ENCODE measurements at places on chromosomes 6 and 20.

- no peak for DNase-seq
Measured at GRCh38 chr6:35468980-35469750, 964 bp downstream of the RPL10A start.

- DNase-seq: no peak
Measured at GRCh38 chr6:140283197-140283596, 908.7 kb upstream of the CITED2 start.

DNA sequence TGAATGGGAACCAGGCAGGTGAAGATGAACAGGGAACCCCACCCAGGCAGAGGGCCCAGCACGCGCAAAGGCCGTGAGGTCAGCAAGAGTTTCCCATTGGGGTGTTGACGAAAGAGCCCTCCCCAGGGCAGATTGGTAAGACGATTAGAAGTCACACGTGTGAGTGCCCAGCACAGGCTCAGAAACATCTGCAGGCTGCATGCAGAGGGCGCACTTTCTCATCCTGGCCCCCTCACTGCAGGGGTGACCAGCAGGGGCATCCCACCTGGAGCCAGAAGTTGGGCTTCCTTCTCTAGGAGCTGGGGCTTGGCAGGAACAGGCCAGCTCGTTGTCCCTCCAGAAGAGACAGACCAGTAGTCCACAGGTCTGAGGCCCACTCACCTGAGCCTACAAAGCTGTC lies 38.4 kb downstream of the VSTM2L start:
- DNase-seq: peak; percentile 27

DNA sequence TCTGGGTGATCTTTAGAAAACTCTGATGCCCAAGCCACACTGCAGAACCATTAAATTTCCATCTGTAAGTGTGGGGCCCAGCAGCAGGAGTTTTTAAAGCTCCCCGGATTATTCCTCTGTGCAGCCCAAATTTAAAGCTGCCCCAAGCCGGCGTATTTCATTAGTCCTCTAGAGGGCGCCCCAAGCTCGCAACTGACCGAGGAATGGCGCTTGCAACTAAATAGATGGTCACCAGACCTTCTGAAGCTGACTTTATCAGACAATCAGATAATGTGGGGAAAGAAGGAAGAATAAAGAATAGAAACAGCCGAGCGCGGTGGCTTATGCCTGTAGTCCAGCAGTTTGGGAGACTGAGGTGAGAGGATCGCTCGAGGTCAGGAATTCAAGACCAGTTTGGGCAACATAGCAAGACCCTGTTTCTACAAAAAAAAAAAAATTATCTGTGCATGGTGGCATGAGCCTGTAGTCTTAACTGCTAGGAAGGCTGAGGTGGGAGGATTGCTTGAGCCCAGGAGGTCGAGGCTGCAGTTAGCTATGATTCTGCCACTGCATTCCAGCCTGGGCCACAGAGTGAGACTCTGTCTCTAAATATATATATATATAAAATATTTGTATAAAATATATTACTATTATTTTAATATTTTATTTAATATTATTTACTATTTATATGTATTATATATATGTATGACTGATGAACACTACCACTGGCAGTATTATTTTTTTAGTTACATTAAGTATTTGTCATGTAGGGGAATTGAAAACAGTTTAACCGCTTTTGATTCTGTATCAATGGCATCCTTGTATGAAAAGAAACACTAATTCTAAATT lies 56.0 kb downstream of the OTOR start:
- no peak for DNase-seq

DNA sequence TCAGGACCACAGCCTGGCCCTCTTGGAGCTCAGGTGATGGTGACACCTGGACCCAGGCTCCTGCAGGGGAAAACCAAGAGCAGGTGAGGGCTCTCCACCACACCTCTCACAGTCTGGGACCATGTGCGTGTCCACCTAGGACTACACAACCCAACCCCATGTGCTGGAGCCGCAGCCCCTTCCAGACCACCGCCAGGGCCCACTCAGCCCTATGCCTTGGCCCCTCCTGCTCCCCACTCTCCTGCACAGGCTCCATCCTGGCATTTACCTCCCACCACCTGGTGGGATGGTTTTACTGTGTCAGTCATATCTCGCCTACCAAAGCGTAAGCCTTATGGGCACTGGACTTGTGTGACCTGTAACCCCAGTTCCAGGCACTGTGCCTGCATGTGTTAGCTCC lies 13.1 kb upstream of the ADAM33 start:
- no peak for DNase-seq

DNA sequence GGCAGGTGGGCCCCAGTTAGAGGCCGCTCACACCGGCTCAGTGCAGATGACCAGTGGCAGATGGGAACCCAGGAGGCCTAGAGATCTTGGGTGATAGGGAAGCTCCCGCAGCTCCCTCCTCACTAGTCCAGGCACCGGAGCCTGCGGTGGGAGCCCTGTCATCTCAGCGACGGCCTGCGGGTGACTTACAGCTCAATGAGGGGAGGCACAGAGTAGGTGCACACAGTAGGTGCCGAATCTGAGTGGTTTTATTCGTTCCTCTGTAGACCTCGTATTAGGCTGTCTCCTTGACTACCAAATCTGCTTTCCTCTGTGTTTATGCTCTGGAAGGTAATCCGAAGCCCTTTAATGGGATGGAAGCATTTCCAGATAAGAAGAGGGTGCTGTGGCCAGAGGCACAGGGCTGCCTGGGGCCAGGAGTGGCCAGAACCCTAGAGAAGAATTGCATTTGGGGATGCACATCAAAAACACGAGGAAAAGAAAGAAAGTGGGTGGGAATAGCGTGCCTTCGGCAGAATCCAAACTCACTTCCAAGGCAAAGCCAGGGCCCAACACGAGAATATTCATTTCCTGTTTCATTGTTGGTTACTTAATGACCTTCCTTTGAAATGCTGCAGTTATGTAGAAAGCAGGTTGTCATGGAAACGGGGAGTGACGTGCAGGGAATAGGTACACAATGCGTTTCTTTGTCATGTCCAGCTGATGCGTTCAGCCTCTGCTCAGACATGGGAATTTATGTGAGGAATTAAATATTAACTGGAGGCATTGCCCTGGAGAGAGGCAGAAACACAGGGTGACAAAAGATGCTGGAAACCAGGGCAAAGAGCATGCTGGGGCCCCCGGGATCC lies 24.7 kb downstream of the MYT1 start:
- DNase-seq: peak; percentile 64

DNA sequence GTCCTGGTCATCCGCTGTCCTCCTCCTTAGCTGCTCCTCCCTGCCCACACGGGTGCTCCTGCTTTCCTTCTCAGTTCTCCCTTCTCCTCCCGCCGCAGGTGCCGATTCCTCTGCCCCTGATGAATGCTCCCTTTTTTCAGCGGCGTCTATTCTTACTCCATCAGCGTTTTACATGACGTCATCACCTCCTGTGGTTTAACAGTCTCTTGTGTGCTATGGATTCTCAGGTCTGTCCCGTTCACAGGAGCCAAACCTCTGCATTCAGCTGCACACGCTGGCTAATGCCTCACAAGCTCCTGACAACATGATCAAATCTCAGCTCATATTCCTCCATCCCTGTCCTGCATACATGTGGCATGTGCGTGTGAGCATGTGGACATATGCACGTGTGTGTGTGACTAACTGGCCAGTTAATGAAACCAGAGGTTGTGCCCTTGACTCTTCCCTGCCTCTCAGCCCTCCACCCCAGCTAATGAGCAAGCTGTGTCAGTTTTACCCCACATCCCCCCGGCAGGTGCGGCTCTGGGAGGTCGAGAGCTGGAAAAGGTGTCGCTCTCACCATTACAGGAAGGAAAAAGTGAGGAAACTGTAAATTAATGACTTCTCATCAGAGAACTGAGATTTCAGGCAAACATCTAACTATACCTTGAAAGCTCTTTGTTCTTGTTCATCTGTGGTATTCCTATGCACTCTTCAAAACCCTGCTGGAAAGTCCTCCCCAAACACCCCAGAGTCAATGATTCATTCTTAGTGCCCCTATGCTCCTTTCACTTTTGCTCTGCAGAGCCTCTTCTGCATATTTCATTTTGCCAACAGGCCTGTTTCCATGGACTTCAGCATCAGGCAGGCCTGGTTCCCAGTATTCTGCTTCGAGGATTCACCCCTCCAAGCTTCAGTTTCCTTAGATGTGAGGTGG lies 163.1 kb downstream of the TTLL2 start:
- no peak for DNase-seq

GRCh38 chr6:131635384-131636340 lies 1.4 kb upstream of the ENPP3 start:
- DNase-seq: no peak

- DNase-seq: no peak
Measured at GRCh38 chr6:140566781-140567277, 1192.4 kb upstream of the CITED2 start.

DNA sequence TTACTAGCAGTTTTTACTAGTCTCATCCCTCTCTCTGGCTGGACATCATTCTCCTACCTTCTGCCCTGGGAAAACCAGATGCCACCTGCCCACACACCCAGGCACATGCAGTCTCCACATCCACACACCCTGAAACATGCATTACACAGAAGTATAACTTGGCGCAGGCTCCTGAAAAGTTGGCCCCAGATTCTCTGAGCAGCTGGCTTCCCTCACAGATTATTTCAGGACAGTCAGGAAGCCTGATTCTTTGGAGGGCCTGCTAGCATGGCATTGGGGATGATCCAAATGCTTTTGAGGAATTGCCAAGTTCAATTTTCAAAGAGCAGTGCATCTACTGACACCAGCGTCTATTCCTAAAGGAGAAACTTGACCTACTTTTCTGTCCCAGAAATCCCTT lies 27.8 kb upstream of the KIF16B start:
- no peak for DNase-seq

DNA sequence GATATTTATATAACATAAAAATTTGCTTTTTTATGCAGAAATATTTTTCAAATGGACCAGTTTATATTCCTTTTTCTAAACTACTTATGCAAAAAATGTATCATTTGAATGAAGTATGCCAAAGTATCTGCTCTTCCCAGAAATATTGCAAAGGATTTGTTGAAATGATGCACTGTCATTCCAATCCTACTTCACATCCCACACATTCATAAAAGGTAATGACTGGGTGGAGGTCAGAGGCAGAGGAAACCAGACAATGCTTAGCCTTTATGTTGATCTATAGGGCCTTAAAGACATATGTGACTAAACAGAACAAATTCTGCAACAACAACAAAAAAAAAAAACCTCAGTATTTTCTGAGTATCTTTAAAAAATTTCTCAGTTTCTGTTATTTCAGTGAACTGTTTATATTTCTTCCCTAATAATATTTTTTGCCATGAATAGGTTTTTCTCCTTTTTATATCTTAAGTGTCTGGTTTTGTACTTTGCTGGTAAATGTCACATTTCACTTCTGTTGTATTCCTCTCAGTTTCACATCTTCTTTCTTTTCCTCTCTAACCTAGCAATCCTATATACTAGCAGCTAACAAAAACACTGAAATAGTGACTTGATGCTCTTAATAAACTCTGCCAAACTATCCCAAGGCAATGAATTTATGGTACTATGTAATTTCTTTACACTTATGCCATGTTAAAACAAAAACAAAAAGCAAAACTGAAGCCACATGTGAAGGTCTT lies 374.1 kb downstream of the BCKDHB start:
- no peak for DNase-seq

DNA sequence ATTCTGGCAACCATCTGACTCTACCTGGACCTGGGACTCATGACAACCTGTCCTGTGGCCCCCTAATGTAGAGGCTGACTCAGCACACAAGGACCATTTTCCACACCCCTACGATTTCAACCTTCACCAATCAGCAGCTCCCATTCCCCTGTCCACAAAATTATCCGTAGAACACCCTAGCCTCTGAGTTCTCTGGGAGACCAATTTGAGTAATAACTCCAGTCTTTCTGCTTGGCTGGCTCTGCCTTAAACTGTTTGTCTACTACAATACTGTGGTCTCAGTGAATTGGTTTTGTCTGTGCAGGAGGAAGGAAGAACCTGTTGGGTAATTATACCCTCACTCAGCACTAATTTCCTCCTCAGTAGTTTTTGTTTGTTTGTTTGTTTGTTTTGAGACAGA lies 99.3 kb upstream of the MRPS10 start:
- DNase-seq: no peak

DNA sequence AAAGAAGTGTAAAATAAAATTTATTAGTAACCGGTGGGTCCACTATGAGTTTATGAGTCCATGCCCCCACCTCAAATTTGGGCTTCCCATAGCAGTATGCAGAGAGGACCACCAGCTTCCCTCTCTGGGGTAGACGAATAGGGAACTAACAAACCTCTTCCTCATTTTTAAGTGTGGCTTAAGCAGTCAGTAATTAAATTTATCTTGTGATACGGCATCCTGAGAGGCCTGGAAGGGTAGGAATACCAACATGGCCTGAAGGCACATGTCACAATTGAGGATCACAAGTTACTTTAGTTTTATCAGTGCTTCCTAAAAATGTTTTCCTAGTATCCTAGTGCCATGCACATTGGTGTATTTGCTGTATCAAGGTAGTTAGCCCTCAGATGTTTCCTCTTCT lies 239.9 kb downstream of the HIVEP2 start:
- DNase-seq: no peak

- DNase-seq: no peak
Measured at GRCh38 chr6:137903933-137904821, 37.1 kb downstream of the TNFAIP3 start.

DNA sequence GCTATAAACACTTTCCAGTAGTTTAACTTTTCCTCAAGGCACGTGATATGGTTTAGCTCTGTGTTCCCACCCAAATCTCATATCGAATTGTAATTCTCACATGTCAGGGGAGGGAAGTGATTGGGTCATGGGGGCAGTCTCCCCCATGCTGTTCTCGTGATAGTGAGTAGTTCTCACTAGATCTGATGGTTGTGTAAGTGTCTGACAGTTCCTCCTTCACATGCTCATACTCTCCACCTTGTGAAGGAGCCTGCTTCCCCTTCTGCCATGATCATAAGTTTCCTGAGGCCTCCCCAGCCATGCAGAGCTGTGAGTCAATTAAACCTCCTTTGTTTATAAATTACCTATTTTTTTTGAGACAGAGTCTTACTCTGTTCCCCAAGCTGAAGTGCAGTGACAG lies 127.9 kb downstream of the DTNBP1 start:
- no peak for DNase-seq
